Stimulated activated CD4-positive, alpha-beta T cell treated with anti-CD3 and anti-CD28 coated beads, Interleukin-15, amount 100 ng/mL, for 24 hours (primary cell): ENCODE measurements at places on chromosomes 3 and 15.

DNA sequence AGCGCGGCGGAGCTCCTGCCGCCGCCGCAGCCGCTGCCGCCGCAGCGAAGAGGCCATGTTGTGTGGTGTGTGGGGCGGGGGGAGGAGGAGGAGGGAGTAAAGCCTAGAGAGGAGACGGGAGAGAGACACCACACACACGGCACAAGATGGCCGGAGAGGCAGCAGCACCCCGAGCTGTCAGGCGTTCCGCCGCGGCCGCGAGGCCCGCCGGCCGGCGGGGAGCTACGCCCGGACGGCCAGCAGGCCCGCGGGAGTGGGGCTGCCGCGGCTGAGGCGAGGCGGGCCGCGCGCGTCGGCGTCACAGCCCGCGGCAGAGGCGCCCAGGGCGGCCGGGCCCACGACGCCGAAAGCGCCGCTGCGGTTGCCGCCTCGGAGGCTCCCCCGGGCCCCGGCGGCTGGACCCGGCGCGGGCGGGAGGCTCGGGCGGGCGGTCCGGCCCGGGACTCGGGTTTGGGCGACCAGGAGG is 17.4 kb upstream of the CHD2 start:
- DNase-seq, result no peak

DNA sequence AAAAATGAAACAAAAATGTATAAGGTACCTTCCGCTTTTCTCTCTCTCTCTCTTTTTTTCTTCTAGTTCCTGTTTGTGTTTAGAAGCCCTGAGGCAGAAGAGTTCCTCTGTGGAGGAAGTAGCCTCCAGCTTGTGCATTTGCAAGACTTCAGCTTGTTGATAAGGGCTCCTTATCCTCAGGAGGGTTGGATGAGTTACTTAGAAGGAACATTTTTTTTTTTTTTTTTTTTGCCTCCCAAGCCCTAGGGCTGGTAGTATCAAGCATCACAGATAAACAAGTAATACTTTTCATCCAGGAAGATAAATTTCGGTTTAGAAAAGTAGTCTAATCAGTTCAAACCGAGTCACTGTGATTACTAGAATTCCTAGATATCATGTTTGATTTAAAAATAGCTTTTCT is 91.0 kb upstream of the CBLB start:
- DNase-seq, result no peak

- DNase-seq, result no peak
These were observed 112.2 kb upstream of the PLXNA1 start for GRCh38 chr3:126870608-126871210.

DNA sequence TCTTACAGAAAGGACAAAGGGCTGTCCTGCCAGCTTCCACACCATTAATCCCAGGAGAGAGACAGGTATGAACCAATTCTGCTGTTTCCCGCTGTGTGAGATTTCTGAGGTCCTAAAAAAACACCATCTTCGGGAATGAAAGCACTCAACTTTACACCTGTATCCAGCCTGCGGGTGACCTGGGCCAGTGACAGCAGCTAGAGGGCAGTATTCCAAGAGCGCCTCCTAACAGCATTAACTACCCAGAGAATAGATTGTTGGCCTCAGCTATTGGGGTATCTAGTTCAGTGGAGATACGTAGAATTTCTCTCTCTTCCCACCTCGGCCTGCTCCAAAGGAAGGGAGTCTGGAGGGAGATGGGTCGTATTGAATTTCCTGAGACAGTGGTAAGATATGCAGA is 55.1 kb downstream of the WDR76 start:
- no peak for DNase-seq

GRCh38 chr3:77189258-77189657 is 149.4 kb downstream of the ROBO2 start:
- DNase-seq, result no peak

DNA sequence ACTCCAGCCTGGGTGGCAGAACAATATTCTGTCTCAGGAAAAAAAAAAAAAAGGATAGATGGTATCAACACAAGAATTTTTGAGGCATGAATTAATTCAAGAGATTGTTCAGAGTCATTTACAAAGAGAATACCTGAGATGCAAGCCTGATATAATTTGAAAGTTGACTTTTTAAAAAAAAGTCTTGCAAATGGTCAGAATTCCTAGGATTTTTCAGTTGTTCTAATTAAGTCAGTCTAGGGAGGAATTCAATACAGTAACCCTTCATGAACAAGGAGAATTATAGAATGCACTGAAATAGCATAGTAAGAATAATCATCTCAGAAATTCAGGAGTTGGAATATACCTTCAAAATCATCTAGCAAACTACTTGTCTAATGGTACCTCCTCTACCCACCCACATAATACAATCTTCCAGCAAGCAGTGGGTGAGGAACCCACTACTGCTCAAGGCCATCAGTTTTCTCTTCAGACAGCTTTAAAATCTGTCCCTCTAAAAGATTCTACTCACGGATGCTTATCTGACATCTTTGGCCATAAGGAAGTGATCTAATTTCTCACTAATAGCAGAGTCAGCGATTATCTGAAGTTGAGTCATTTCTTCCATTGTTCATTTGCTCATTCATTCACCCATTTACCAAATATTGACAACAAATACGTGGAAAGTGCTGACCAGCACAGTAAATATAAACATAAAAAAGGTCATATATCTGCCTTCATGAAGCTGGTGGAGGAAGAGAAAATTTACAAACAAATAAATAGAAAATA is 159.6 kb downstream of the GREM1 start:
- no peak for DNase-seq

DNA sequence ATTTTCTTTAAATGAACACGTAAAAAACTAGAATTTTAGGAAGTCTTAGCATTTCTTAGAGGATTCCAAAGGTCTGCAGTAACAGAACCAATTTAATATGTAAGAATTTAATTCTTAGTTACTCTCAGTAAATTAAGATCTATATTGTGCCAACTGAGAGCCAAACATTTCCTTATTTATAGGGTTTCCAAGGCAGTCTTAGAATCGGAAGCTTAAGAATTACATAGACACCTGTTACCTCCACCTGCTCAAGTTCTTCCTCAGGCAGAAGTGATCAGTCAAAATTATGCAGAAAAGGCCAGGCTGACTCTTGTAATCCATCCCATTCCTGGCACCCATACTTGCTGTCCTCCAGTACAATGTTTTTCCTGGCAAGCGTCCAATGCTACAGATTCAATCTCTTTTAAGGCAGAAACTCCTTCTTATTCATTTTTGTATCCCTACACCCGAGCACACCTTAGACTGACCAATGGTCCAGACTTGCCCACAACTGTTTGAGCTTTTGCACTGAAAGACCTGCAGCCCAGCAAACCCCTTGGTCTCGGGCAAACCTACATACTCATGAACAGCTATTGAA is 64.3 kb downstream of the NCEH1 start:
- no peak for DNase-seq

DNA sequence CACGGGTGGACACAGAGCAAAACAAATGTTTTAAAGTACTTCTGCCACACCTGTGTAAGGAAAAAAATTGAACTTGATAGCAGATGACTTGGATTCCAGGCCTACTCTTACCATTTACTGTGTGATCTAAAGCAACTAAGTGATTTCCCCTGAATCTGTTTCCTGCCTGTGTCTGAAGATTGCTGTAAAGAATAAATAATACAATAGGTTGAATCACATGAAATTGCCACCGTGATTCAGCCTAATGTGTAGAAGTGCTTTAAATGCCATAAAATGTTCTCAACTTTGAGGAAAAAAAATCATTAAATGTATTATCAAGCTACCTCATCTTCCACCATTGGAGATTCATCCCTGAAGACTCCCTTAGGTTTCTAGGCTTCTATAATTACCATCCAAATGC is 27.6 kb upstream of the NUDT16 start:
- no peak for DNase-seq
